Activated CD4-positive, alpha-beta memory T cell treated with anti-CD3 and anti-CD28 coated beads for 36 hours (primary cell): ENCODE measurements at places on chromosomes 3 and 15. TPM values are rescaled to one million over a fixed set of nuclear protein-coding genes. Genes with fewer than 3 reads are reported as not detected.

Gene VGLL3
- total RNA-seq, result not detected

DNA sequence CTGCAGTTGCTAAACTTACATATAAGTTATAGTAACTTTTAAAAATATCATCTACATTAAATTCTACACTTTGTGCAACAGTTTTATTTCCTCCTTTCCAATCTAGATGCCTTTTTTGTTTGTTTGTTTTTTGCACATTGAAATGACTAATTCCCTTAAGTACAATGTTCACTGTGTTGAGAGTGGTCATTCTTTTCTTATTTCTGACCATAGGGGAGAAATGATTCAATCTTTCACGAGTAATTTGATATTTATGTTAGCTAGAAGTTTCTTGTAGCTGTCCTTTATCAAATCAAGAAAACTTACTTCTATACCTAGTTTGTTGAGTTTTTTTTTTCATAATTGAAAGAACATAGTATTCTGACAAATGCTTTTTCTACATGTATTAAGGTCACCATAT lies 85.0 kb upstream of the CBLB start:
- H3K27ac ChIP-seq, result no peak overlapping the region
- H3K4me1 ChIP-seq, result no peaks in the 10 kb centered on the region
- H3K4me3 ChIP-seq, result no peak overlapping the region
- H3K27me3 ChIP-seq, result no peaks in the 10 kb centered on the region
- no peaks in the 10 kb centered on the region for H3K36me3 ChIP-seq
- DNase-seq, result no peak

Gene ZNF660
- 0.10 TPM for total RNA-seq

Gene CCR8
- total RNA-seq, result 0.51 TPM

- H3K36me3 ChIP-seq, result no peaks in the 10 kb centered on the region
- no peak overlapping the region for H3K27ac ChIP-seq
- H3K27me3 ChIP-seq, result peaks cover 24% of the 10 kb centered on the region
- H3K4me3 ChIP-seq, result no peak overlapping the region
- DNase-seq, result no peak
- peaks cover 21% of the 10 kb centered on the region for H3K4me1 ChIP-seq
Measured at GRCh38 chr15:60154764-60155325, 150.7 kb downstream of the FOXB1 start.

Gene CYP1A1
- 0.64 TPM for total RNA-seq

Gene DUOXA2
- not detected for total RNA-seq

Gene INSYN1
- not detected for total RNA-seq

- peaks cover 34% of the 10 kb centered on the region for H3K4me1 ChIP-seq
- no peak overlapping the region for H3K4me3 ChIP-seq
- H3K27me3 ChIP-seq, result no peaks in the 10 kb centered on the region
- DNase-seq, result peak; percentile 53
- H3K27ac ChIP-seq, result no peak overlapping the region
- no peaks in the 10 kb centered on the region for H3K36me3 ChIP-seq
Measured at GRCh38 chr15:101121511-101122090, 130.2 kb downstream of the CHSY1 start.

GRCh38 chr3:52227766-52228165 lies 2.3 kb upstream of the TLR9 start:
- peak overlapping the region; percentile 6 for H3K27ac ChIP-seq
- DNase-seq, result no peak
- no peaks in the 10 kb centered on the region for H3K27me3 ChIP-seq
- peaks cover 51% of the 10 kb centered on the region for H3K4me1 ChIP-seq
- peaks cover 25% of the 10 kb centered on the region for H3K36me3 ChIP-seq
- no peak overlapping the region for H3K4me3 ChIP-seq

GRCh38 chr15:73424506-73424905 lies 18.5 kb upstream of the REC114 start:
- H3K27ac ChIP-seq, result no peak overlapping the region
- H3K4me1 ChIP-seq, result peaks cover 5% of the 10 kb centered on the region
- DNase-seq, result no peak
- H3K27me3 ChIP-seq, result peaks cover 8% of the 10 kb centered on the region
- no peak overlapping the region for H3K4me3 ChIP-seq

Gene CCDC54
- not detected for total RNA-seq

DNA sequence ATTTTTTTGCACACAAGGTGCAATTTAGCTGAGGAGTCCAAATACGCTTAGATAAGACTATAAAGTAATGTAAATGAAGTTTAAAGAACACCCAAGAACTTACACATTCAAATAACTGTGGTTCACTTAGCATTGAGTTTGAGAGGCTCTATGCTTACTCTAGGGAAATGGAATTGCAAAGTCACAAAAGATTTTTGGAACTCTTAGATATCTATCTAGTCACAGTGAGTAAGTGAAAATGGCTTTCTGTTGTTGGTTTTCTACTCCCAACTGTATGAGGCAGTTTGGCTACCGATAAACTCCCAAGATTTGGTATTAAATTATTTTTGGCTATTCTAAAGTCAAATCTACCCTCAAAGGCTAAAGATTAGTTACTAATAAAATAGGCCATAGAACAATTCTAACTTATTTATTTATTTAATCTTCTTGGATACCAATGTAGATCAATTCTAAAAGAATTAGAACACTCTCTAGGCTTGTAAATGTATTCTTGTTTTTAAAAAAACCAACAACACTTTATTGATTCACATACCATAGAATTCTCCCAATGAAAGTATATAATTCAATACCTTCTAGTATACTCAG lies 165.4 kb downstream of the SNRK start:
- H3K27me3 ChIP-seq, result no peaks in the 10 kb centered on the region

Gene GMNC
- not detected for total RNA-seq

DNA sequence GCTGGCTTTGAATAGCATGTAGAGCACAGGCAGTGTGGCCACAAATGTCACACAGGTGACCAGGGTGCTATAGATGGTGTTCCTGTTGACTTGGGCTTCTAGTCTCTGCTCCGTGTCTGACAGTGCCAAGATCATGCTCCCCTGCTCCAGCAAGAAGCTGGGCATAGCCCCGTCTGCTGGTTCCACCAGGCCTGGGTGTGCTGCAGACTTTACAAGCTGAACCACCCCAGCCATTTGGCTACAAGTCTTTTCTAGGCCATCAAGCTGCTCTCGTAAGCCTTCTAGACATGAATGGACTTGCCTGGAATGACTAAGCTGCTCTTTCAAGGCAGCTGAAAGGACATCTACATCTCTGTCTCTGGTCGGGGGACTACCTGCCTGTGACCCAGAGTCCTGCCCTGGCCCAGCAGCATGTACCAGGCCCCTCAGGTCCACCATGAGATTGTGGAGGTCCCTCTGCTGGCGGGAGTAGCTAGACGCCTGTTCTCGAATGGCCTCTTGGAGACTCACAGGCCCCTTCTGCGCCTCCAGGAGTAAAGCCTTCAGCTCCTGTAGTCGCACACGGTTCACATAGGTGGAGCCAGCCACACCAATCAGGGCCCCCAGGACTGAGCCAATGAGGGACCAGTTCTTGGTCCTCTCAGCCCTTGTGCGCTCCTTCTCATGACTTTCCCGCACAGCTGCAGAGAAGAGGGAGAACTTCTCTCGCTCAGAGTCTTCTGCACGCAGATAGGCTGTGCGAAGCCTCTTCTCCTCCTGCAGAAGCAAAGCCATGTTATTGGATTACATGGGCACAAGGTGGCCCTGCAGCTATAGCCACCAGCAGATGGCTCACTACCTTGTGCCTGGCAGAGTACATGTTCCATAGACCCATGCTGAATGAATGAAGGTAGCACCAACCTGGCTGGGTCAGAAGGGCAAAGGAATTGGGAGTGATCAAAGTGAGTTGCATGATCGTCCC lies 2.8 kb upstream of the PLXNB1 start:
- H3K27me3 ChIP-seq, result no peaks in the 10 kb centered on the region
- DNase-seq, result no peak
- H3K36me3 ChIP-seq, result peaks cover 4% of the 10 kb centered on the region
- H3K4me3 ChIP-seq, result no peak overlapping the region
- no peak overlapping the region for H3K27ac ChIP-seq

DNA sequence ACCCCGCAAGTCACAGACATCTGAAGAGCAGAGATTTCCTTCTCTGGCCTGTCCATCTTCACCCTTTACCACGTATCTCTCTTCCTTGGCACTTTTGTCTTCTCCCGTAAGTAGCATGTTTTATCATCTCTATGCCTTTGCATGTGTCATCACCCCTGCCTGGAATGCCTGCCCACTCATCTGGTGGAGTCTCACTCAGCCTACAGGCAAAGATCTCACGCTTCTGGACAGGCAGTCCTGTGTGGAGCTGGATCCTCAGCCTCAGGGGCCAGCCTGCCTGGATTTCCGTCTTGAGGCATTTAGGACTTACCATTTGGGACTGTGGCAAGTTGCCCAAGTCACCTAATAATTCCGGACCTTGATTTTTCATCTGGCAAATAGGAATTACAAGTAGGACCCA lies 114.3 kb upstream of the CACNA2D3 start:
- no peak overlapping the region for H3K4me3 ChIP-seq
- H3K27ac ChIP-seq, result no peak overlapping the region
- no peak for DNase-seq
- no peaks in the 10 kb centered on the region for H3K36me3 ChIP-seq
- H3K27me3 ChIP-seq, result peaks cover 3% of the 10 kb centered on the region

Gene XYLB
- 4.8 TPM for total RNA-seq

- H3K27me3 ChIP-seq, result peaks cover 26% of the 10 kb centered on the region
- no peak overlapping the region for H3K4me3 ChIP-seq
- H3K27ac ChIP-seq, result no peak overlapping the region
Measured at GRCh38 chr3:134791992-134792391, 3.1 kb upstream of the EPHB1 start.

DNA sequence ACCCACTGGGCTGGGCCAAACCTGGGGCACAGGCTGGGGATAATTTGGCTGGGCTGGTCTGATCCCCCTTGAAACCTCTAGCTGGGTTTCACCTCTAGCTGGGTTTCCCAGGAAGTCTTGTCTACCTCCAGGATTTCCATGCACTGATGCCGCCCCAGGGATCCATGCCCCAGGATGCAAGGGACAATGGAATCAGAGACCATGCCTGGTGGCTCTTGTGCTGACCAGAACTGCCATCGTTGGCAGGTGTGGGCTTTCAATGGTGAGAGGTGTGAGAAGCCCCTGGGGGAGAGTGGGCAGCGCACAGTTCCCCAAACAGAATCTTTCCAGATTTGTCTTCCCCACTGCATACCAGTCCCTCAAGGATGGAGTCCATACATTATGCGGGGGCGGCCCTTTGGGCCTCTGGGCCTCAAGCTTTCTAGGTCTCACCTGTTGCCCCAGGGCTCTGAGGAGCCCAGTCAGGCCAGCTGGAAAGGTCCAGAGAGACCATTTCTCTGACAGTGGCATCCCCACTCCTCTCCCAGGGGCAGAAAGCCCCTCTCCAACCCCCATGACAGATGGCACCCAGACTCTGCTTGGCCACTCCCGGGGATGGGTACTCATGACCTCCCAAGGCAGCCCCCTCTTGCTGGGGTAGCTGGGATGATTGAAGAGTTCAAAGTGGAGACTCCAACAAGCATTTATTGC lies 35.4 kb downstream of the EPHB3 start:
- peaks cover 9% of the 10 kb centered on the region for H3K27me3 ChIP-seq
- H3K4me3 ChIP-seq, result no peak overlapping the region
- peaks cover under 1% of the 10 kb centered on the region for H3K4me1 ChIP-seq
- H3K36me3 ChIP-seq, result no peaks in the 10 kb centered on the region
- DNase-seq, result no peak

DNA sequence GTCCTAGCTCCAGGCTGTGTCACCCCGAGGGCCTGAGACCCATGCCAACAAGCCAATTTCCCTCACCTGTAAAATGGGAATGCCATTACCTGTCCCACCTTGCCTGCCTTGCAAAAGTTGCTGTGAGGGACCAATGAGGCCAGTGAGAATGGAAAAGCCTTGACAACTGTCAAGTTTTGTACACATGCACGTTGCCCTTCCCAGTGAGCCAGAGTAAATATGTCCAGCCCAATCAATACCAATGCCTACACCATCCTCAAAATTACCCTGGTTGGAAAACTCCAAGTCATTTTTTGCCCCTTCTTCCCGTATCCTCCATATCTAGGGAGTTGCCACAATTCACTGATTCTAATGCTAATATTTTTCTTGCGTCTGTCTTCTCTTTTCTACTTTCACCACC lies 73.5 kb upstream of the RASGRF1 start:
- DNase-seq, result no peak
- no peaks in the 10 kb centered on the region for H3K4me1 ChIP-seq
- H3K27ac ChIP-seq, result no peak overlapping the region
- no peak overlapping the region for H3K4me3 ChIP-seq

DNA sequence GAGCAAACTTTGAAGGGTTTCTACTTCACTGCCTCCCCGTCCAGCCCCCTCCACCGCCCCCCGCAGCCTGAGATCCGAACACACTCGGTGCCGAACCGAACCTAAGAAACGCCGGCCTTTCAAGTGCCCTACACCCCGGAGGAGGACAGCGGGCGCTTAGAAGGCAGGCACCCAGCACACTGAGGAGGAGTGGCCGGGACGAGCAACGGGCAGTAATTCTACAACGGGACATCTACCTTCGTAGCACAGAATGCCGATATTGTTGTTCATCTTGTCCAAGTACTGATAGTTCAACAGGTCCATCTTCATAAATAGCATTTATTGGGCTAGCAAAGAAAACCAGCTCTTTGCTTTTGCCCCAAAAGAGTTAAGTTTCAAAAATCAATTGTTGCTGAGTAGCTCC lies 513 bp downstream of the VGLL4 start:
- DNase-seq, result peak; percentile 41
- peaks cover 2% of the 10 kb centered on the region for H3K36me3 ChIP-seq
- H3K4me1 ChIP-seq, result peaks cover 30% of the 10 kb centered on the region
- H3K27me3 ChIP-seq, result no peaks in the 10 kb centered on the region

DNA sequence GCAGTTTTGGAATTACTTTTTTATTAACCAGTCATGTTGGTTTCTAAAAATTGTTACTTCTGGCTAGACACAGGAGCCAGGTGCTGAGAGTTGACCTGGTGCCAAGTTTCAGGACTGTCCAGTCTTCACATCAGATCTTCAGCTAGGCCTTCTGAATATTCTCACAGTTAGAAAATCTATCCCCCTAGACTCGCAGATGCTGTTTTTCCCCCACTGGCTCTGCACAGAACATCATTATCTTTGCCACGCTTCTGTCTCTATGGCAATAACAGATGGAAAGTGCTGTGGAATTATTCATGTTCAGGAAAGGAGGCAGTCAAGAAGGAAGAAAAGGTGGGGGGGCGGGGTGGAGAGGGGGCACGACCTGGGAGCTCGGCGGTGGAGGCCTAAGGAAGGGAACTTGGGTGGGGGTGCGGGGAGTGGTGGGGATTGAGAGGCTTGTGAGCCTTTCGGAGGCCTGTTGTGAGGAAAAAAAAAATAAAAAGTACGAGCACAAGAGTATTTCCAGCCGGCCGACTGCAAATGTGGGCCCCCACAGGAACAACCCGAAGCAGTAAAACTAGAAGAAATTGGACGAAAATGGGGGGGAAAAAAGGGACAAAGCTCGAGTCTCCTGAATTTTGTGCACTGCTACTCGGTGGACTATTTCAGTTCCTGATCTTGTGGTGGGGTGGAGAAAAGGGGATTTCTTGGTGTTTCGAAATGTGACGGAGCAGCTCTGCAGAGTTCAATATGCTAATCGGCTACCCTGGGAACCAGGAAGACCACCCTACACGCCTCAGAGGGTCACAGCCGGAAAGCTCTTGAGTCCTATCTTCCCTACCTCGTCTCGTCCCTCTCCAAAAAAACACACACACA lies 1.5 kb upstream of the SKIL start:
- H3K27ac ChIP-seq, result peak overlapping the region; percentile 67
- H3K4me1 ChIP-seq, result peaks cover 34% of the 10 kb centered on the region
- DNase-seq, result peak; percentile 23
- H3K4me3 ChIP-seq, result peak overlapping the region; percentile 68
- H3K27me3 ChIP-seq, result no peaks in the 10 kb centered on the region
- peaks cover 12% of the 10 kb centered on the region for H3K36me3 ChIP-seq

Gene ZCWPW2
- total RNA-seq, result 0.43 TPM
